A549 treated with dexamethasone at 1 μM for 4 hours (cell line): ENCODE measurements at places on chromosomes 2 and 18. TPM values are rescaled to one million over a fixed set of nuclear protein-coding genes. Genes with fewer than 3 reads are reported as not detected.

Gene LPIN2
- total RNA-seq = 14.1 to 20.5 TPM (median 17.5 TPM) in 5 replicates

Gene LOXL3
- 0.22 to 0.58 TPM (median 0.35 TPM) in 5 replicates for total RNA-seq

Gene MAB21L4
- 0.14 to 0.36 TPM (median 0.29 TPM) in 5 replicates for total RNA-seq

Gene SCN3A
- total RNA-seq = 0.01 to 0.02 TPM (median 0.02 TPM) in 3 of 5 replicates, not detected in the others

Gene ALKAL2
- total RNA-seq = not detected in 5 replicates

Gene NAT8
- total RNA-seq = not detected in 5 replicates

Gene GCG
- total RNA-seq = 0.07 to 0.18 TPM in 2 of 5 replicates, not detected in the others

Gene LOXHD1
- not detected in 5 replicates for total RNA-seq

Gene FIGN
- 1.3 to 3.0 TPM (median 2.7 TPM) in 5 replicates for total RNA-seq

Gene SMAD2
- total RNA-seq = 58.3 to 71.3 TPM (median 67.9 TPM) in 5 replicates
